Cardiac septum (tissue), 1 donor: ENCODE measurements at places on chromosomes 6 and 20. TPM values are rescaled to one million over a fixed set of nuclear protein-coding genes. Genes with fewer than 3 reads are reported as not detected.

The RIPPLY2 gene
- not detected for total RNA-seq

The IRF4 gene
- 0.89 TPM for total RNA-seq

The SPATS1 gene
- not detected for total RNA-seq

The SLC22A2 gene
- total RNA-seq, result not detected

The IL17A gene
- total RNA-seq, result not detected

The POU5F1 gene
- total RNA-seq, result 1.0 TPM

The PACSIN1 gene
- total RNA-seq, result 10.3 TPM

The ULBP3 gene
- 0.57 TPM for total RNA-seq

The SCRT2 gene
- not detected for total RNA-seq

The NKX2-2 gene
- total RNA-seq, result 0.11 TPM

The BPI gene
- total RNA-seq, result 0.40 TPM

The SLC13A3 gene
- total RNA-seq, result 0.57 TPM

The LPA gene
- not detected for total RNA-seq

The TNFAIP3 gene
- 7.9 TPM for total RNA-seq

The BTNL2 gene
- total RNA-seq, result not detected

The ADAM33 gene
- total RNA-seq, result 3.0 TPM
